IPS-NIHi11 (cell line): ENCODE measurements at places on chromosomes 4 and X.

- no peak for DNase-seq
Measured at GRCh38 chr4:4871573-4872313, 12.3 kb downstream of the MSX1 start.

- no peak for DNase-seq
Measured at GRCh38 chr4:166527500-166527899, 654.5 kb downstream of the TLL1 start.

GRCh38 chr4:184784628-184785257, 41.0 kb downstream of the ACSL1 start:
- no peak for DNase-seq

GRCh38 chr4:89545315-89545714, 237.7 kb upstream of the GPRIN3 start:
- no peak for DNase-seq

DNA sequence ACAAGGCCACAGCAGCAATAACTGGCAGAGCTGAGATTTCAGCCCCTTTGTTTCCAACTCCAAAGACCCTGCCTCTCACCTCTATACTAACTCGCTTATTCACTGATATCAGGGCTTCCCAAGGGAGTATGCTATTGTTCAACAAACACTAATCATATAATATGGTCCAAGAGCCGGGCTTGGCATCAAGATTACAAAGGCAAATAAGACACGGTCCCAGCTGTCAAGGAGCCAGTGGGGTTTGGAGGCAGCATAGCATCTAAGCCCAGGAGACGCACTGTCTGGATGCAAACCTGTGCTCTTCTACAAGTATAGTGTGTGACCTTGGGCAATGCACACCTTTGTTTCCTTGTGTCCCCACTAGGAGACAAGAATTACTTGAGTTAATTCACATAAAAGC, 28.7 kb downstream of the PAPSS1 start:
- no peak for DNase-seq

DNA sequence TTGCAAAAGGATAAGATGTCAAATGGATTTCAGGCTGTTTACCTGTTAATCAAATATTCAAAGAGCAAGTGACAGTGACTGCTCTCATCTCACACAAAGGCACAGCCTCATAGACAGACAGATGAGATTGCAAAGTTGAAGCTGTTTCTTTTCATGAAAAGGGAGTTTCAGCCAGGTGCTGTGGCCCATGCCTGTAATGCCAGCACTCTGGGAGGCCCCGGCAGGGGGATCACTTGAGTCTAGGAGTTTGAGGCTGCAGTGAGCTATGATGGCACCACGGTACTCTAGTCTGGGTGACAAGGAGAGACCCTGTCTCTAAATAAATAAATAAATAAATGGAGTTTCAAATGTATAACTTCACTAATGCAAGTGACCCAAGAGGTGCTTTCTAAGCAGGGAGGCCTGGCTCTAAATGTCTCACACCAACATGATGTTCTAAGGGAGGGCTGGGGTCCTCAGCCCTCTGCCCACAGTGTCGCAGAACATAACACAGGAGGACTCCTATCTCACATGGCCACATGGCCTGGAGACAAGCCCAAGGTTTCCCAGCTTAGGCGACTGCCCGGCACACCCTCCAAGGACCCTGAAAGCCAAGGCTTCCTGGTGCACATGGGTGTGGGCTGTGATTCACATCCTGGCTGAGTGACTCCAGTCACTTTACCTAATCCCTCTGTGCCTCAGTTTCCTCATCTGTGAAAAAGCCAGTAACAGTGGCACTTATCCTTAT, 26.8 kb downstream of the PPP2R2C start:
- DNase-seq, result no peak

DNA sequence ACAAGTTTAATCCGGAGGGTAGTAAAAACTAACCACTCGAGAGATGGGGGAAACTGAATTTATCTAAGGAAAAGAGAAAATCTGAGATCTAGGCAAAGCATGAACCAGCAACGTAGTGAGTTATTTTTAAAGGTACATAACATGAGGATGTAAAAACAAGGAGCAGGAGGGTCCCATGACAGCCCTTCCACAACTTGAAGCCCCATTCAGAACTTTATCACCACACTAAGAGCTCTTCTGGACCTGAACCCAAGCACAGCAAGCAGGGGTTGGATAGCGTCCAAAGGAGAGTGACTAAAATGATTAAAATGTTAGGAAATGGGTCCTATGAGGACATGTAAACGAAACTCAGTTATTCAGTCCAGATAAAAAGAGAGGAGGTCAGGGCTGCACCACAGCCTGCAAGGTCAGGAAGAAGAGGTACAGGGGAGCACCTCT, 16.2 kb downstream of the SH3RF1 start:
- DNase-seq, result no peak

DNA sequence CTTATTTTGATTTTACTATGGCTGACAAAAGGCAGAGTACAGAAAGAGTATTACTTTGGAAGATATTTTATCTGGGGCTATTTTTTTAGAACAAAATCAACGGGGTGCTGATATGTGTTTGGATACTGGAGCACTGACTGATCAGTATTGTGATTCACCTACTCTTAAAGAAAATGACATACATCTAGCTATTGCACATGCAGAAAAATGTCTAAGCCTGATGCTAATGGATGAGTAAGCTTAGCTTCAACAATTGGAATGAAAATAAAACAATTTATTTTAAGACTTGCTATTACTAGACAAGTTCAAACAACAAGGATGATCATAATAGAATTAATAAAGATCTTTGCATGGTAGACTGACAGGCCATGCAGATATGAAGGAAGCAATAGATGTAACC, 262.0 kb downstream of the PPP1R2C start:
- no peak for DNase-seq

- no peak for DNase-seq
Measured at GRCh38 chr4:36385951-36386571, 104.6 kb downstream of the DTHD1 start.

DNA sequence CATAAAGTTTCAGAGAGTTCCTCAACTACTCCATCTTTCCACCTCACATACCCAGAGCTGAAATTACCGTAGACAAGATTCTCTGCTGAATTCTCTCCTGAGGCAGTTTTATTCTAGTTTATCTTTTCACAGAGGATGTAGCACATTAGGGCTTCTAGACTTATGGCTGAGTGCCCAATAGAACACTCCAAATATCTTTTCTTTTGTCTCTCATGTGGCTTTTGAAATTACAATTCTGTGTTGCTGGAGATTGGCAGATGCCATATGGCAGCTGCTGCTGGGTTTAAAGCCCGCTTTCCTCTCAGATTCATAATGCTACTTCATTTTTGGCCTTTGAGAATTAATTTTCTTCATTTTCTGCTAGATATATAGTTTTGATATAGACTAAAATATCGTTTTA, 107.6 kb upstream of the BANK1 start:
- no peak for DNase-seq

DNA sequence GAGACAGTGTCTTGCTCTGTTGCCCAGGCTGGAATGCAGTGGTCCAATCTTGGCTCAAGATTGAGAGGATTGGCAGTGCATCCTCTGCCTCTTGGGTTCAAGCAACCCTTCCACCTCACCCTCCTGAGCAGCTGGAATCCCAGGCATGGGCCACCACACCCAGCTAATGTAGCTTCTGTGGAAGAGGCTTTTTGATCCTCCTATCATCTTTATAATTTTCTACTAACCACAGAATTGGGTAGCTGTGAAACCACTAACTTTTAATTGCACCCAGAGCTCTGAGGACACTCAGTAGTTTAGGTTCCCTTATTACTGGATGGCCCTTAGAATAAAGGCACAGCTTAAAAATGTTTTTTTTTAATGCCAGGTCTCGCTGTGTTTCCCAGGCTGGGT, 8.9 kb upstream of the AGA start:
- no peak for DNase-seq

- DNase-seq, result no peak
Measured at GRCh38 chr4:139962130-139962684, 191.8 kb downstream of the MAML3 start.

GRCh38 chr4:8728536-8729407, 136.2 kb downstream of the CPZ start:
- DNase-seq, result no peak

DNA sequence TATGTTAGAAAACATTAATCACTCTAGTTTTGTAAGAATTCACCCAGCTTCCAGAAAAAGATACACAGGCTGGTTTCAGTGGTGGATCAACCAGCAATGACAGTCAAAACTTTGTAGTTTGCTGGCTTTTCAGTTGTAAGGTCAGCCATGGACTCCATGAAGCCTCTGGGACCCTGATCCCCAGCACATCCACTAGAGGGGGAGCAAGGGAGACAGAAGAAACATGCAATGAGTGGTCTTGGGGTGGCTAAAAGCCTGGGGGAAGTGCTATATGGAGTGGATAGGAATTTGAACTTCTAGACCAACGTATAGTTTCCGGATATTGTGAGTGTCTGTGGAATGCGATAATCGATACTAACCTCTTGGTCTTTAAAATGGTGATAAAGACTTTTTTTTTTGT, 72.7 kb downstream of the AFF2 start:
- DNase-seq, result no peak

DNA sequence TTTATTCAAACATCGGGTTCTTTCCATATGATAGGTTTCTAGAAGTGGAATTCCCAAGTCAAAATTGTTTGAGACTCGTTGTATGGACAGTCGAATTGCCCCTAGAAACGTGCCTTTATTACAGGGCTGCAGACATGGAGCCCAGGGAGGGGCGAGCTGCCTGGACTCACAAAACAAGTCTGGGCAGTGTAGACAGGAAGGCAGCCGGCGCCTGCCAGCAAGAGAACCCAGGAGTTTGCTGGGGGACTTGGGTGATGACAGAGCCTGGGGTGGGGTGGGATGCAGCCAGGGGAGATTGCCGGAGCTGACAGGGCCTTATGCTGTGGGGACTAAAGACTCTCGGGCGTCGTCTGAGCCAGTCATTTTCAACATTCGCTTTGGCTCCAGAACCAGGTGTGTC, 107.4 kb upstream of the MSX1 start:
- no peak for DNase-seq

- DNase-seq, result no peak
Measured at GRCh38 chr4:143351774-143352451, 15.2 kb downstream of the GAB1 start.

DNA sequence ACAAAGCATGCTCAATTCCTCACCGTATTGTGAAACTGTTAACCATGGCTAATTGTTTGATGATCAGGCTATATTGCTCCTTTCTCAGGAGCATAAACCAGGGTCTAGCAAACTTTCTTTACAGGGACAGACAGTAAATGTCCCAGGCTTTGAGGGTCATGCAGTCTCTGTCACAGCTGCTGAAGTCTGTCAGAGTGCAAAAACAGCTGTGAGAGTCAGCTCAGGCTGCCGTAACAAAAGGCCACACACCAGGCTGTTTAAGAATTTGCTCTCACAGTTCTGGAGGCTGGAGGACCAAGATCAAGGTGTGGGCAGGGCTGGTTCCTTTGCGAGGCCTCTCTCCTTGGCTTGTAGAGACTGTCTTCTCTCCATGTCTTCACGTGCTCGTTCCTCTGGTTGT, 75.6 kb downstream of the GPR143 start:
- DNase-seq, result no peak

DNA sequence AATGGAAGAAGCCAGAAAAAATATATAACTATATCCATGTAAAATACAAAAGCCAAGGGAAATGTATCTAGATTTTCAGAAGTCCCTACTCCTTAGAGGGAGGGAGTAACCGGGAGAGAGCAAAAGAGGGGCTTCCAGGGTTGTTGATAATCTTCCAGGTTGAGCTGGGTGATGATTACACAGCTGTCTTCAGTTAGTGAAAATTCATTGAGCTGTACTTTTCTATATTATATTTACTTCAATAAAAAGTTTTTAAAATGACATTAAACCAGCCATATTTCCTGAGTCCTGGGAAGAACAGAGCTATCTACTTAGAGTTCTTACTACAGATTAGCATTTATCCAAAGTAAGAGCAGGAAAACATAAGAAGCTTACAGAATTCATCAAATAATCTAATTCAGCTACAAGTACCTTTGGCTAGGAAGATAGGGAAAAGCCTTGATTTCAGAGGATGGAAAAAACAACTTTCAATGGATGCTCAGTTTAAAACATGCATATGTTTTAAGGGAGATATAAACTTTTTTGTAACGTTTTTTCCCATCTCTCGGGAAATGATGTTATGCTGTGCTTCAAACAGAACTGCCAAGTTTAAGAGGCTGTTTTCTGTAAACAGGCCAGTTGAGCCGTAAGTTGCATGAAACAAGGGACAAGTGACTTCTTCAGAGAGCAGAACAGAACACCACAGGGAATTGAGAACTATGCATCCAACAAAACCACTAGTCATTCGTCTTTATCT, 204.6 kb downstream of the SCFD2 start:
- DNase-seq, result no peak

- no peak for DNase-seq
Measured at GRCh38 chr4:78599147-78599546, 47.6 kb downstream of the ANXA3 start.

GRCh38 chrX:48522291-48522690, 683 bp downstream of the EBP start:
- DNase-seq, result no peak

- DNase-seq, result peak; percentile 78
Measured at GRCh38 chr4:154626793-154627484, 14.5 kb upstream of the FGG start.

GRCh38 chr4:22196551-22196950, 248.0 kb upstream of the KCNIP4 start:
- DNase-seq, result no peak

- DNase-seq, result no peak
Measured at GRCh38 chrX:46849933-46850332, 13.1 kb downstream of the RP2 start.

GRCh38 chr4:173461170-173461569, 62.3 kb upstream of the SCRG1 start:
- no peak for DNase-seq

GRCh38 chr4:134567461-134567860, 365.9 kb upstream of the PABPC4L start:
- no peak for DNase-seq

DNA sequence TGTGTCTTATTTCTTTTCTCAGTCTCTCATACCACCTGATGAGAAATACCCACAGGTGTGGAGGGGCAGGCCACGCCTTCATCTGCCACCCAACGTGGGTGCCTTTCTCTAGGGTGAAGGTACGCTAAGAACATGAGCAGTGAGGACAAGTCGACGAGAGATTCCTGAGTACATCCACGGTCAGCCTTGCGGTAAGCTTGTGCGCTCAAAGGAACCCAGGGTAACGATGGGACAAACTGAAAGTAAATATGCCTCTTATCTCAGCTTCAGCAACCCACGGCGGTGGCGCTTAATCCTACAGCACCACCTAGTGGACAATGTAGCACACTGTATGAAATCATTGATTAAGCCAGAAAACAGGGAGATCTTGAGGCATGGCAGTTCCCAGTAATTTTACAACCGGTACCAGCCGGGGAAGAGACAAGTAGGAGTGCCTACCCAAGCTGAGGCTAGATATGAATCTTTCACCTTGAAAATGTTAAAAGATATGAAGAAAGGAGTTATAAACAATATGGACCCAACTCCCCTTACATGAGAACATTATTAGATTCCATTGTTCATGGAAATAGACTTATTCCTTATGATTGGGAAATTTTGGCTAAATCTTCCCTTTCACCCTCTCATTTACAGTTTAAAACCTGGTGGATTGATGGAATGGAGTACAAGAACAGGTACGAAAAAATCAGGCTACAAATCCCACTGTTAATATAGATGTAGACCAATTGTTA, 63.0 kb downstream of the ZNF732 start:
- peak; percentile 41 for DNase-seq
